ENCODE measurements at places on chromosomes 11 and 22.

DNA sequence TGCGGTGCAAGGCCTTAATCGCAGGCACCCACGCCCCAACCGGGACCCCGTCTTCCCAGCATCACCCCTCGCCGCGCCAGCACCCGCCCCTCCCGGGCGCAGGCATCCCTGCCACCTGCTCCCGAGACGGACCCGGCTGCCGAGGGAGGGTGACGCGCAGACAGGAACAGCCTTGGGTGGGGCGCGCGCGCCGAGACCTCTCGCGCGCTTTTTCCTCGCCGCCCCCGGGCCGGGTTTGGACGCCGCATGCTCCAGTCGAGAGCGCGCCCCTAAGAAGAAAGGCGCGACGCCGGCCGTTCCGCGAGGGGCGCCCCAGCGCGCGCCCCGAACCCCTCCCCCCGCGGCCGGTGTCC lies 504 bp downstream of the CFL1 start:
- DNase-seq = no peak

DNA sequence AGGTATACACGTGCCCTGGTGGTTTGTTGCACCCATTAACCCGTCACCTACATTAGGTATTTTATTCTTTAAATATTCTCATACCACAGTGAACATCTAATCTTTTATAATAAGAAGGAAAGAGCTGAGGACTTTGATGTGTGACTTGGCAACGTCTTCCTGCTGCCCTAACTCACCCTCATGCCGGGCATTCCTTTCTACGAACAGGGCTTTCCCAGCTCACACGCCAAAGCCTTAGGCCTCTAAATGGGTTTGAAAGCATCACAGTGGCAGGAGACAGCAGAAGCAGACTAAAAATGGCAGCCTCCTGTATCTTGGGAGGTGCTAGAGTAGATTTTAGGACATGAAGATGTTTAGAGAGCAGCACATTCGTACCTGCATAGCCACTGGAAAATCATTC lies 52.6 kb downstream of the CLTCL1 start:
- no peak for DNase-seq

- no peak for DNase-seq
These were observed 103.6 kb upstream of the HSD17B12 start for GRCh38 chr11:43576803-43577521.

GRCh38 chr11:19597876-19598275 lies 114.8 kb upstream of the NAV2 start:
- DNase-seq = no peak

DNA sequence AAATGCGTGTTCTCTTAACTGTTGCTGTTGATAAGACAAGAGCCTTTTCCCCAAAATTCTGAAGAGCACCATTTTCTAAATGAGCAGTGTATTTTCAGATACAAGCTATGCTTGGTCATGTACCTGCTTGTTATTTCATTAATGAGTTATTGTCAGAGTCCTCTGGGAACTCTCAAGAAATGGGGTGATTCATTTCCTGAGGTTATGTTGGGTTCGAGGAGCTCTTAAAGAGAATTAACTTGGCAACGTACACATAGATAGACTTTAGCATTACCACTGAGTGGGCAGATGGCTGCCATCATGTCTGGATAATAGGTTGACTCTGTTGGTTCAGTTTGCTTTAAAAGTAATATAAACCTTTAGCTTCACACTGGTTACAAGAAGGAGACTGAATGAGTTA lies 87.9 kb upstream of the SORL1-AS1 start:
- DNase-seq = no peak

DNA sequence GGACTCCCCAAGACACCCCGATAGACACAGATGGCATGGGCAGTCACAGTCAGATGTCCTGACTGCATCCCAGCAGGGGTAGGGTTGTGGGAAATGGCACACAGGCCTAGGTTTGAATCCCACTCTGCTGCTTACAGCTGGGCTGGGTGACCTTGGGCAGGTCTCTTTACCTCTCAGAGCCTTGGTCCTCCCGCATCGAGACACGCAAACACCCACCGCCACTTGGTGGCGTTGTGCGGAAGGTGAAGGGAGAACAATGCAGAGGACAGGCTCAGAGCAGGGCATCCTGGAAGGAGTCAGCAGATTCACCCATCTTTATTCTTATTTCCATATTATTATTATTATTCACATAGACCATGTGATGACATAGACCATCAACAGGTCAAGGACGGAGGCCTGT lies 140.5 kb downstream of the MIAT start:
- DNase-seq = no peak

DNA sequence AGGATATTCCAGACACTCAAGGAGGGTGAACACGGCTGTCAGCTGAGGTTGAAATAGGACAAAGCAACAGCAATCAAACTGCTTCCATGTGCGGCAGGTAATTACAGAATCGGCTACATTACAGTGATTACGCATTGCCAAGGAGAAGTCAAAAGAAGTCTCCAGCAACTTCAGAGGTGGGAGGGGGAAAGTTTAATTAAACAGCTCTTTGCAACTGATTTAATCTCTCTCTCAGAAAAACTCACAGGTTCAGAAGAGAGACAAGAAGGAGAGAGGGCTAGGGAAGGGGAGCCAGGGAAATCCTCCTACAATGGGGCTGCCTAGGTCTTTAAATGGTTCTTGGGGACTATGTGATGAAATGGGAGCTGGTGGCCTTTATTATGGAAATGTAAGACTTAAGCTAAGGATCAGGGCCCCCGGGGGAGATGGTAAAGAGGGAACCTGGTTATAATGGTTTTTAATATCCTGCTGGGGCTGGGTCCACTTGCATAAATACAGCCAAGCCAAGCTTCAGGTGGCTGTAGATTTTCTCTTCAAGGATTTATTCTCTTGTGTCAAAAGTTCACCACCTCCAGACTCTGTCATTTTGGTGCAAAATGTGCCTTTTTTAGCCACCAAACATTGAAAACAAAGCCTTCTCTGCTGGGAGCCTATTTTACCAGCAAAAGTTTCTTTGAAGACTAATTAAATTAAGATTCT lies 354.7 kb upstream of the NARS2 start:
- no peak for DNase-seq

DNA sequence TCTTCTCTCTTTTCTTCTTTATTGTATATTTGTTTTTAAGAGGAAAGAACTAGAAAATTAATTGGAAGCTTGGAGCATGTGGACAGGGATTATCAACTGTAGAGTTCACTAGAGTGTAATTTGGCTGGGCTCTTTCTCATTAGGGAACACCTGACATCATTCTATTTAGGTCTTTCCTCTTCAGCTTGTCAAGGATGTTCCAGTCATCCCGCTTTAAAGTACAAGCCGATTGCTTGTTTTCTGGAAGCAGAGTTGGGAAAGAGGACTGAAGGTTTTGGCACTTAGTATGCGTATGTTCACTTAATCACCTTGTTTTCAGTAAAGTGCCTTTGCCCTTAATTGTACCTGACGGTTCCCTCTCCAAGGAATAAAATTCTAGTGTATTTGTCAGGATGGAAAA lies 111.6 kb downstream of the WNT11 start:
- no peak for DNase-seq

DNA sequence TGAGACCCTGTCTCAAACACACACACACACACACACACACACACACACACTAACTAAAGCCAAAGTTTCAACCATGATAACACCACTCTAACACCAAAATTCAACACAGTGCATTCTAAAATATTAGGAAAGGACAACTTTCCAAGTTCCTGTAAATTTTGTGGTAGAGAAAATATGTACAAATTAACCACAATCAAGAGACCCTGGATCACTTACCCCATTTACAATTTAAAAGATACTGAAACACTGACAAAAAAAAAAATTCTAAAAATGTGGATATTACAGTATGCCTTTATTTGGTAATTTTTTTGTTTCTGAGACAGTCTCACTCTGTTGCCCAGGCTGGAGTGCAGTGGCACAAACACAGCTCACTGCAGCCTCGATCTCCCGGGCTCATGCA lies 9.7 kb downstream of the MRTFA start:
- peak; percentile 61 for DNase-seq

GRCh38 chr11:62705413-62705812 lies 1.8 kb downstream of the BSCL2 start:
- no peak for DNase-seq

GRCh38 chr11:61542705-61543104 lies 34.2 kb downstream of the LRRC10B start:
- DNase-seq = no peak

Measured in fibroblast of skin of left quadriceps (primary cell).